Astrocyte of the cerebellum (primary cell): ENCODE measurements at places on chromosomes 6 and 20.

GRCh38 chr20:47687095-47687987, 97.9 kb downstream of the SULF2 start:
- DNase-seq, result no peak

DNA sequence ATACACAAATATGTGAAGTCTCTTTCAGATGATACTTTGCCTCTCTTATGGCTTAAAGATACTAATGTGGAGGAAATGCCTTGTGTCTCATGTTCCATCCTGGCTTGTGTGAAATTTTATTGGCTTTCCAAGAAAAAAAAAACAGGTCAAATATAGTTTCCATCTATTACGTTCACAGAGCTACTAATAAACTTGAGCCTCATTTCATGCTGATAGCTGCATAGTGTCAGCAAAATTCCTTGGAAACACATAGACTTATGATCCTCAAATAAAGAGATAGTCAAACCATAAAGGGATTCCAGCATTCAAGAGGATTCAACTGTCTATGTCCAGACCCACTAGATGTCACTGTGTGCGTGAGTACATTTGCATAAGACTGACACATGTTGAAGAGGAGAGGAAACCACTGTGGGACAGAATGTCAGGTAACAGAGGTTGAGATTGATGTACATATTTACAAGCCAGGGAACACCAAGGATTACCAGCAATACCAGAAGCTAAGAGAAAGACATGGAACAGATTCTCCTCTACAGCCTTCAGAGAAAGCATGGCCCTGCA, 266.6 kb downstream of the COL12A1 start:
- DNase-seq, result no peak

GRCh38 chr20:64220891-64221527, 34.5 kb upstream of the PCMTD2 start:
- DNase-seq, result no peak

- no peak for DNase-seq
Observed at GRCh38 chr20:16279320-16279719, 293.9 kb downstream of the KIF16B start.

DNA sequence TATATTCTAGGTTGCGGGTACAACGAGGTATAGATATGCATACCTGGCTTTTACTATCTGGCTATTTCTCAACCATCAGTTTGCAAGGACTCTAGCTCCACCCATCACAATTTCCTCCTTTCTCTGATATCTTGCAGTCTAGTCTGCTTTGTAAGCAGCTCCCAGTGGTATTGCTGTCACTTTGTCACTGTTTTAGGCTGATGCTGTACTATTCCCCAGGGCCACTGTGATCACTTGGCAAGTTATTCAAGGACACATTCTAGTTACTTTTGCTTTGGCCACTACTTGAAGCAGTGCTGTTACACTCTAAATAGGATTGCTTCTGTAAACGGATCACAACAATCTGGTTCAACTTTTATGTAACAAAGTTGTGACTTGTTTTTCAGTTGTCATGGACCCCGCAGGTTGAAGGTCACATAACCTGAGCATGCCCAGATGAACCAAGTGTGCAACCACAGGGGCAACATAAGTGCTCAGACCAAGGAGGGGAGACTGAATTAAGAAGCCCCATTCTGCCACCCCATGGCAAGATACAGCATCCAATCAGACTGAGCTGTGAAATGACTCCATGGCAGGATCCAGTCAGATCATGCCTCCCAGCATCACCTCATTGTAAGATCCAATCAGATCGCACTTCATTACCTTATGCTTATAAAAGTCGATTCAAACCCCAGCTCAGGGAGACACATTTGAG, 588.4 kb upstream of the CITED2 start:
- DNase-seq, result no peak

- DNase-seq, result peak; percentile 64
Observed at GRCh38 chr20:49323622-49324238, 45.9 kb upstream of the ZNFX1 start.

DNA sequence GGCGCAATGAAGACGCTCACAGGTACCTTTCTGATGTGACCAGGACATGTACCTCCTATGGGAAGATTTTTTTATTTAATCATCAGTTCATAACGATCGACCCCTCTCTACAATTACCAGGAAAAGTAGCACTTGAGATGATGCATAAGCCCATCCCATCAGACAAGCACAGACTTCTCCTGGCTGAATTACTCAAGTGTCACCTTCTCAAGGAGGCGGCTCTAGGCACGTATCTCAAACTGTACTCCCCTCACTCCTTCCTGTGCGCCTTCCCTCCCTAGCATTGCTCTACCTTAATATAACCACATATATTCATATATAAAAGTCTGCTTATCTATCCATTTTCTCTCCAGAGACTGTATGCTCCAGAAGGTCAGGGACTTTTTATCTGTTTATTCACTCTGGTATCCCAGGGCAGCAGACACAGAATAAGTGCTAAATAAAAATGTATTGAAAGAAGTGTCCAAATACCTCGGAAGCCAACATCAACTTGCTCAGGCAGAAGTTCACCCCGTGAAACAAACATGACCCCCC, 71.5 kb downstream of the CNKSR3 start:
- no peak for DNase-seq

DNA sequence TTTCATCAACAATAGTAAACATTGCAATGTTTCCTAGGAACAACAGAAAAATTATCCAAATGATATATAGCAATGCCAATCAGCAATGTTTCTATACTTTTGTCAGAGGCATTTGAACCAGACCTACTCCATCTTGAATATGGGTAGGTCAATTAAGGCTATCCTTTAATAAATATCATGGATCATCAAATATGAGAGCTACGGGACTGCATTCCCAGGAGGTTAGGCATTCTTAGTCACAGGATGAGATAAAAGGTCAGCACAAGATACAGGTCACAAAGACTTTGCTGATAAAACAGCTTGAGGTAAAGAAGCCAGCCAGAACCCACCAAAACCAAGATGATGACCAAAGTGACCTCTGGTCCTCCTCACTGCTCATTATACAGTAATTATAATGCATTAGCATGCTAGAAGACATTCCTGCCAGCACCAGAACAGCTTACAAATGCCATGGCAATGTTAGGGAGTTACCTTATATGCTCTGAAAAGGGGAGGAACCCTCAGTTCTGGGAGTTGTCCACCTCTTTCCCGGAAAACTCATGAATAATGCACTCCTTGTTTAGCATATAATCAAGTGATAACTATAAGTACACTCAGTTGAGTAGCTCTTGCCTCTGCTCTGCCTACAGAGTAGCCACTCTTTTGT, 8.6 kb upstream of the SERPINB6 start:
- no peak for DNase-seq

GRCh38 chr6:166911248-166911677, 45.1 kb downstream of the RNASET2 start:
- no peak for DNase-seq

- DNase-seq, result no peak
Observed at GRCh38 chr6:40779409-40779808, 192.2 kb upstream of the LRFN2 start.

- no peak for DNase-seq
Observed at GRCh38 chr20:33460711-33461110, 17.1 kb upstream of the SNTA1 start.

DNA sequence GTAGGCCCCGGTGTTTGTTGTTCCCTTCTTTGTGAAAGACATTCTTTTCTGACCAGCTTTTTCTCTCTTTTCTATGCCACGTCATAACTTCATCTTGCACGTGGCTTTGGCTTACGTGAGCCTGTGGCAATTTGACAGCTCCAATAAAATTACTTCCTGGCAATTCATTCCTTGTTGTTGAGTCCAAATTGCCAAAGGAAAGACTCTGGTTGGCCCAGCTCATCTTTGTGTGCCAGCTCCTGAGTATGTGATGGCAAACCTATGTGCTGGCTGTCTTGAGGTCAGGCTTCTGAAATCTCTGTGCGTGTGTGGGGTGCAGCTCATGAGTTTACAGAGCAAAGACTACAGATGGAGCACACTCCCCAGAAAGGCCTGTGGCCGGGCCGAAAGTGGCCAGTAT, 272.5 kb upstream of the SGK1 start:
- no peak for DNase-seq

- DNase-seq, result no peak
Observed at GRCh38 chr6:85662251-85662650, 19.6 kb upstream of the SYNCRIP start.

- no peak for DNase-seq
Observed at GRCh38 chr6:62229231-62229630, 56.8 kb downstream of the KHDRBS2 start.

- no peak for DNase-seq
Observed at GRCh38 chr6:157683707-157684106, 139.3 kb upstream of the SNX9 start.

DNA sequence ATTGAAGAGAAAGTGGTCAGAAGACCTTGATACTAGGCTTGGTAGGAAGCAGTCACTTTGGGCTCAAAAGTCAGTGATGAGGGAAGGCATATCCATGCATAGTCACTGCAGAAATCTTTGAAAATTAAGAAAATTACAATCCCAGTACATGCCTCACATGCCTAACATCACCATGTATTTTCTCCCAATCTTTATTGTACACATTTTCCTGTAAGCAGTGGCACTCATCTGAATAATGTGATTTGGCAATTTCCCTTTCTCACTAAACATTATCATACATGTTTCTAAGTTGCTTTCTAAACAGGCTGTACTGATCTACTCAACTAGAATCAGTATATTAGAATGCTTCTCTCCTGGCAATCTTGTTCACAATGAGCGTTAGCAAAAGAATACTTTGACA, 280.7 kb upstream of the SUPT3H start:
- DNase-seq, result no peak

GRCh38 chr6:163585932-163586437, 171.5 kb downstream of the QKI start:
- peak; percentile 54 for DNase-seq

- no peak for DNase-seq
Observed at GRCh38 chr20:53195876-53196610, 223.9 kb downstream of the TSHZ2 start.

GRCh38 chr6:144338951-144339700, 54.0 kb downstream of the UTRN start:
- DNase-seq, result no peak

- no peak for DNase-seq
Observed at GRCh38 chr6:1703091-1703855, 93.6 kb downstream of the FOXC1 start.

- peak; percentile 90 for DNase-seq
Observed at GRCh38 chr6:112683926-112684325, 336.8 kb downstream of the RFPL4B start.

DNA sequence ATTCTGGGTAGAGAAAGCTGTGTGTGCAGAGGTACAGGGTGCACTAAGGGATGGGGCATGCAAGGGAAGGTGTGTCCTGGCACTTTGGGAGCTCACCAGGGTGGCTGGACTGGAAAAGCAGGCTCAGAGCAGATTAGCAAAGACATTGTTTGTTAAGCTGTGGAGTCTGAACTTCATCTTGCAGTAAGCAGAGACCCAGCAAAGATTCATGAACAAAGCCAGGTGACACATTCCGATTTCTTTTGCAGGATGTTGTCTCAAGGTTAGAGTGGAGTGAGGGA, 28.8 kb downstream of the DUSP22 start:
- DNase-seq, result no peak

DNA sequence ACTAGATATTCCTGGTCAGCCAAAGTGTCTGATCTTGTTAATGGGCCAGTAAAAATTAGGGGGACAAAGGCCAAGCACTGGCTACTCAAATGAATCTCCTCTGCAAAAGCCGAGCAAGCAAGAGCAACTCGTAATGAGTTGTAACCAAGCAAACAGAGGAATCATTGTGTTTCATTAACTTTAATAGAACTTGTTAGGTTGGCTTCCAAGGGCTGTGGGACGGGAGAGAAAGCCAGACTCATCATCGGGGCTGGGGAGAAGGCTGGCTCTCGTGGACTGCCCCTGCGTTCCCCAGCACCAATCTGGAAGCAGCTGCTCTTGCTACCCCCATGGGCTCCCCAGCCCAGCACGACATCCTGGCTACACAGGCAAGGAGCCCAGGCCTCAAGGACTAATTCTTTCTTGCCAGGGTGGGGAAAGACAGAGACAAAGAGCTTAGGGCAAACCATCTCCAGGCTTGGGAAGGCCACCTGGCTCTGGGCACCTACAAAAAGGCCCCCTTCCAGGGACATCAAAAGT, 10.5 kb upstream of the SCUBE3 start:
- DNase-seq, result no peak

DNA sequence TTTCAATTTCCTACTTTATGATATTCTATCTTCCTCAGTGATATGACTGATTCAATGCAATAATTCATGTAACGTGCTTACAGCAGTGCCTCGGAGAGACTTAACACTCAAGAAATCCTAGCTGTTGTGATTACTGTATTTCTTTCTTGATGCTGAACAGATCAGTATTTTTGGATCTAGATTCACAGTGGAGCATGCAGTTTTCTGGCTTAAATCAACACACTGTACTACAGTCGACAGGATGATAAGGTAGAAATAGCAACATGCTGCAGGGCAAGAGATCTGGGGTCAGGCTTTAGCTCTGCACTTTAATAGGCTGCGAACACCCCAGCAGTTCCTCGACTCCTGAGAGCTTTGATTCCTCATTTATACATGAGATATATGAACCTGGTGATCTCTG, 161.0 kb downstream of the AIG1 start:
- no peak for DNase-seq

DNA sequence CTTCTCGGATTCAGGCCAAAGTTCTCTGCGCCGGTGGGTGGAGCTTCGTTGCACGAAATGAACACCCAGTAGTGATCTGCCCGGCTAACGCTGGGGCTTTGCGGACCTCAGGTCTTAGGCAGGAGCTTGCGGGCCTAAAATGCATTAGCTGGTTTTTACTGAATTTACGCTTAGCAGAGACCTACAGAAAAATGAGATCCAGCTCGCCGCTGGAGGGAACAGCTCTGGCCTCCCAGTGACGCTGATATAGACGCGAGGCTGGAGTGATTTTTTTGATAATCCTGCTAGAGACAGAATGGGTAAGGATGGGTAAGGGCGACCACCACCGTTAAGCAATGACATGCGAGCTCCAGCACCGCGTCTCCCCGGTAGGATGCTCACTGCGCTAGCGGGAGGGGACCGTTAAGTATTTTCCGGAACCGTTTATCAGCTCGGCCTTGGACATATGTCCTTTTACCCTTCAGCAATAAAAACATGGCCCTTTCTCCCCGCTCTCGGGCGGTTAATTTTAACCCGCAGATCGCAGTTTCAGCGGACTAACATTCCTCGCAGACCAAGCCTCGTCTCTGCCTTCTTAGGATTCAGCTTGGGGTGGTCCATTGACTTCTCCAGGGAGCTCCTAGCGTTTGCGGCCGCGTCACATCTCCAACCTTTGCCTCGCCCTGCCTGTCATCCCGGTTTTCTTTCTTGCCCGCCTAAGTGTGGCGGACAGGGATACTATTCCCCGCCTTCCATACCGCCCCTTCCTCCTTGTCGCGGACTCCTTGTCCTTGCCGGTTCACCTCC, 109.3 kb downstream of the GPX5 start:
- DNase-seq, result no peak

GRCh38 chr20:35839904-35840303, 68.1 kb downstream of the PHF20 start:
- DNase-seq, result no peak
